ENCODE measurements at places on chromosomes 7 and 10.
A peak's percentile ranks its signal among the peaks of the same experiment; 100 is the strongest.

- DNase-seq = no peak
Observed at GRCh38 chr10:3372281-3372680, 199.7 kb upstream of the PITRM1 start.

DNA sequence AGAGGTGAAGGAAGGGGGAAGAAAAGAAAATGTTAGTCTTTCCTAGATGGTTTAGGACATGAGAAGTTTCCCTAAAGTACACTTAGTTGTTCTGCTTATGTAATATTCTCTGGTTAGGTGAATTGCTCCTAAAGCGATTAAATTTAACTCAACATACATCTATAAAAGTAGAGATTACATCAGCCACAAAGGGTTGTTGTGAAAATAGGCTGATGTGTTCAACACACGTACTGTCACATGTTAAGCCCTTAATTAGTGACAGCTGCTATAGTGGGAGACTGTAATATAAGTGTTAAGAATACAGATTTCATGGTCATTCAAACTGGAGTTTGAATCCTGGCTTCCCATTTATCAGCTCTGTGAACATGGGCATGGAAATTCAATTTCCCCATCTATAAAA, 12.8 kb downstream of the HECTD2 start:
- no peak for DNase-seq

GRCh38 chr7:131154380-131154779, 173.3 kb upstream of the MKLN1 start:
- no peak for DNase-seq

- no peak for DNase-seq
Observed at GRCh38 chr10:100148353-100149211, 37.2 kb downstream of the ERLIN1 start.

DNA sequence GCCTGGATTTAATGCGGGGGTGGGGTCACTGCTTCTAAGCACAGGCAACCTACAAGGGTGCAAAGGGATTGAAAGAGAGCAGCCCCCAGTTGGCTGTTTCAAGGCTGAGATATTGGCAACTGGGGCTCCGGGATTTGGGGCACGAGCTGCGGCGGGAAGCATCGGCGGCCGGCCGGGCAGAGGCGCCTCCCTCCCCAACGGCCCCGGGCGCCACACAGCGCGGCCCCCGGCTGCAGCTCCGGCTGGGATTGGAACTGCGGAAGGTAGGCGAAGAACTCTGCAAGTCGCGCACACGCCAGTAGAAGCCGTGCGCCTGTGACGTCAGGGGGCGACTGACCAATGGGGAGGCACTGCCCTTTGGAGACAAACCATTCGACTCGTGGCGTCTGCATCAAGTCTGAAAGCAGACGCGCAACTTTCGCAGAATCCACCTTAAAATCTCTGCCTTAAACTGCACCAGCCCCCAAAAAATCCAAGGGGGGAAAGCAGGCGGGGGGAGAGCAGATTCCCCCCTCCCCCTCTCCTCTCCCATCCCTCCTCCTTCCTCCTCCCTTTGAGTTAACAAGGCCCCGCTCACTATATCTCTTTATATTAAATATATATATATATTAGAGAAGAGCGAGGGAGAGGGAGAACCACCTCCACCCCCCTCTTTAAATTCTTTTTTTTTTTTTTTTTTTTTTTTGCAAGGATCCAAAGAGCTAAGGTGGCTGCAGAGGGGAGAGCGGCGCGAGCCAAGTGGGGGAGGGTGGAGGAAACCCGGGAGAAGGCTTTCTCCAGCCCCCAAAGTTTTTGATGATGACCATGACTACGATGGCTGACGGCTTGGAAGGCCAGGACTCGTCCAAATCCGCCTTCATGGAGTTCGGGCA, at the start of gene DLX6:
DLX6 (plus strand) TSS at position 371 of the 872 bp plus-strand sequence; CDS start at position 796, 425 bp downstream.
- no peak for DNase-seq

DNA sequence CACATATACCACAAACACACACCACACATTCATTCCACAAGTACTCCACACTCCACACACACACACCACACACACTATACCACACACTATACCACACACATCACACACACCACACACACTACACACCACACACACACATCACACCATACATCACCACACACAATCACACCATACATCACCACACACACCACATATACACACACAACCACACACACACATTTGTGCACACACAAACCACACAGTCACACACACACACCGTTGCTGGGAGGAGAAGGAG, 112.8 kb downstream of the PTPN20 start:
- no peak for DNase-seq

DNA sequence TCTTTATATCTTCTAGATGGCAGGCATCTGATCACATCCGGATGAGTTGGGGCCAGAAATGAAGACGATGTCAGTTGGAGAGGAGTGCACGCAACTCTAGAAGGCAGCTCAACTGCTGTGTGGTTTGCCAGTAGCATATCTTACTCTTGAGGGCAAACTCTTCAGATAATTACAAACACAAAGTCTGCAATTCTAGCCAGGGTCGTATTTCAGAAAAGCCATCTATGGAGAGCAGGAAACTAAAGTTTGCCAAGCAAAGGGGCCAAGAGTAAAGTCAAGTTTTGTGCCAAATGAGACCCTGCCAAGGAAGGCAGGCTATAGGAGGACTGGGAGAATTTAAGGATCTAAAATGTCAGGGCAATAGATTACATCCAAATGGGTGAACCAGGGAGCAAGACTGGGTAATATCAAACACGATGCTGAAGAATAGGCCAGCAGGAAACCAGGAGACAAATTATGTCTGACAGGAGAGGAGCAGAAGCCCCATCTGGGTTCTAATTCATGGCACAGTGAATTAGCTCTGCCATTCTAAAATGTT, 312.5 kb upstream of the SEMA3C start:
- peak; percentile 61 for DNase-seq

GRCh38 chr7:121041516-121042148, 53.1 kb downstream of the CPED1 start:
- peak; percentile 57 for DNase-seq

DNA sequence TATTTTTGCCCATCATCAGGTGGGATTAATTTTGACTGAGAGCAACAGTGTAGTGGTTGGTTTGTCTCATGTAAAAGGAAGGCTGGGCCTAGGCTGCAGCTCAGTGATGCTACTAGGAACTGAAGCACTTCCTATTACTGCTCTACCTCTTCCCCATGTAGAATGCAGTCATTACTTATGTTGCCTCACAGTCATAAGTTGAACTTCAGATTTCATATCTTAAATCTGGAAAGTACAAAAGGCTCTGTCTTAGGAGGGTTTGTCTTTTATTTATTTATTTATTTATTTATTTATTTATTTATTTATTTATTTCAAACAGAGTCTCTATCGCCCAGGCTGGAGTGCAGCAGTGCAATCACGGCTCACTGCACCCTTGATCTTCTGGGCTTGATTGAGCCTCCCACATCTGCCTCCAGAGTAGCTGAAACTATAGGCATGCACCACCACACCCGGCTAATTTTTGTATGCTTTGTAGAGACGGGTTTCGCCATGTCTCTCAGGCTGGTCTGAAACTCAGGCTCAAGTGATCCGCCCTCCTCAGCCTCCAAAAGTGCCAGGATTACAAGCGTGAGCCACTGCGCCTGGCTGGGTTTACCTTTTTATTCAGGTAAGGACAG, 721.7 kb upstream of the GALNT17 start:
- DNase-seq = no peak

GRCh38 chr7:28705350-28705749, 252.8 kb downstream of the TRIL start:
- DNase-seq = no peak

Data from CMK (cell line).